Right atrium auricular region (tissue), 2 donors: ENCODE measurements at places on chromosomes 7 and 10. TPM values are rescaled to one million over a fixed set of nuclear protein-coding genes. Genes with fewer than 3 reads are reported as not detected.

DNA sequence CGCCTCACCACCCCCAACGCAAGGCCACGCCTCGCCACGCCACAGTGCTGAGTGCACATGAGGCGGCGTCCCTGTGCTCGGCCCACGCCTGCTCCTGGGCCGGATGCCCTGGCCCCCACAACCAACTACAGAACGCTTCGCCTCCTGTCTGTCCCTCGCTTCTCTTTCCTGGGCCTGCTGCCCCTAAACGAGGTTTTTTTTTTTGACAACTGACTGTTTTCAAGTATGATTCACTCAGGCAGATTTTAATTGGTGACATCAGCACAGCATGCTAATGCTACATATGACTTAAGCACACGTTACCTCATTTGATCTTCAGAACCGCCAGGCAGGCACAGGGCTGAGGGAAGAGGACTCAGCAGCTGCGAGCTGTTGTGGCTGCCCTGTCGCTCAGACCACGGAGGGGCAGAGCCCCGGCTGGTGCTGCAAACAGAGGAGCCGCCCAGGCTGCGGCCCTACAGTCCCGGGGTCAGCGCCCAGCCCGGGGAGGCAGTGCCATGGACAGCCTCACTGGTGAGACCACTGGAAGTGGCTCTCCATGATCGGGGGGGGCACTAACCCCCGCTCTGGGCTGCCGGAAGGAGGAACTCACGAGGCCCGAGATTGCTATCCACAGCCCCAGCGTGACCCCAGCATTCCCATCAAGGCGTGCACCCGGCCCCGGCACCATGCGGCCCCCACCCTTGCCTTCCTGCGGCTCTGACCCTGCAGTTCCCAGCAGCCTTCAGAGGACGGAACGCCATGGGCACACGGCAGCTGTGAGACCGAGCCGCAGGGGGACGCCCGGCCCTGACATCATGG is 212.8 kb downstream of the MAD1L1 start:
- H3K27me3 ChIP-seq = no peaks in the 10 kb centered on the region
- H3K36me3 ChIP-seq = no peaks in the 10 kb centered on the region
- peak overlapping the region; percentile 28 for H3K4me3 ChIP-seq

GRCh38 chr10:118459642-118460193 is 117.6 kb upstream of the FAM204A start:
- DNase-seq = peak; percentile 75
- no peaks in the 10 kb centered on the region for H3K36me3 ChIP-seq
- no peaks in the 10 kb centered on the region for H3K4me1 ChIP-seq
- no peak overlapping the region for H3K4me3 ChIP-seq

GRCh38 chr10:75418293-75418692 is 13.1 kb upstream of the LRMDA start:
- H3K4me3 ChIP-seq = no peak overlapping the region
- no peak overlapping the region for H3K27ac ChIP-seq
- no peak for DNase-seq
- H3K4me1 ChIP-seq = no peaks in the 10 kb centered on the region
- no peaks in the 10 kb centered on the region for H3K27me3 ChIP-seq

- H3K4me3 ChIP-seq = no peak overlapping the region
- H3K27ac ChIP-seq = no peak overlapping the region
- DNase-seq = no peak
Observed at GRCh38 chr10:2584385-2584784, 483.0 kb upstream of the PFKP start.

DNA sequence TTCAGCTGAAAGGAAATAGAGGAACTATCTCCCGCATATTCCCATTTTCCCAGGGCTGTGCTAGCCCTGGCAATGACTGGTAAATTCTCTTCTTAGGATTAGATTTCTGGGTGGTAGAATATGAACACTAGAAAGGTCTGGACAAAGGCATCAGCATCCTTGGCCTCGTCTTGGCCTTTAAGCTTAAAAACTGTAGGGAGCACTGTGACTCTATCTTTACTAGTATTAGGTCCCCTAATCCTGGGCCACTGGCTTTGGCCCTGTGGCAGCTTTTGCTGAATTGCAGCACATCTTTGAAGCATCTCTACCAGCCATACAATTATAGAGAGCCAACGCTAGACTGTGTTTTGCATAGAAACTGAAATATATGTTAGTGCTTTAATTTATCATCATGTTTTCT is 41.5 kb upstream of the EBLN1 start:
- H3K27ac ChIP-seq = no peak overlapping the region
- H3K36me3 ChIP-seq = no peaks in the 10 kb centered on the region
- H3K4me1 ChIP-seq = no peaks in the 10 kb centered on the region
- H3K4me3 ChIP-seq = no peak overlapping the region

DNA sequence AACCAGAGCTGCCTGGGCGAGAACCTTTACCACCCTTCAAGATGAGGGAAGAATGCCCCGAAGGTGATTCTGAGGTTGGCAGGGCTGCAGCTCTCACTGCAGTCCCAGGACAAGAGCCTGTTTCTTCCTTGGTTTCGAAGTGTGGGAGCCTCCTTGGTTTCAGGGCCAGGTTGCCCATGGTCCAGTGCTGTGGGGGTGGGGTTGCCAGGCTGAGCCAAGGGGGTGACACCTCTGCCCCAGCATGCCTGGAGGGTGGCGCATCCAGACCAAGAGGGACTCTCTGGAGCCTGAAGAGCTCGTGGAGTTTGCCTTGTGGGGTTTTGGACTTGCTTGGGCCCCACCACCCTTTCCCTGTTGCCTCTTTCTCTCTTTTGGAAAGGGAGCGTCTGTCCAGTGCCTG is 41.3 kb downstream of the WDR37 start:
- peaks cover 45% of the 10 kb centered on the region for H3K36me3 ChIP-seq
- no peak for DNase-seq
- H3K4me3 ChIP-seq = no peak overlapping the region
- no peaks in the 10 kb centered on the region for H3K27me3 ChIP-seq

DNA sequence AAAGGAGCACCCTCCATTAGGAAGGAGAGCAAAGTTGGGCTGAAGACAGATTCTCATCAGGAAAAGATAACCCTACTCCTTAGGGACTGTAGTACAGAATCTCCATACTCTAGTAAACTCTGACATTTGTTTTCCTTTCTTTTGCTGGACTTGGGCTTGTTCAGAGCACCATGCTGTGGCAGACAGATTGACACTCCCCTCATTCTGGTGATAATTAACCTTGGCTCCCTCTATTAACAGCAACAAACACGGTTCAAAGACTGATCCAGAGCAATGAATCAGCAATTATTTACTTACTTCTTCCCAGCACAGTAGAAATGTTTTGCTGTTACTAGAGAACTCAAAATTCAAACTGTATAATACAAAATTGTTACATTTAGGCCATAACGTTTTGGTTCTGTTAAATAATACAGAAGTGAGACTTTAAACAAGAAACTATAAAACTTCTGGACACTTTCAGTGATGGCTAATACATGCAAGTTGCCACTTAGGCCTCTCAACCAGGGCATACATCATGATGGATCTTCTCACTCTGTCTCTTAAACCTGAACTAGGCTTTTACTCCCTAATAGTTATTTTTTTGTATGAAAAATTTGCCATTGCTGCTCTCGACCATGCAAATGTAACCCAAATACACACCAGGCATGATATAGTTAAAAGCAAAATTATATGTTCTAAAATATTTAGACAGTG is 639.0 kb downstream of the IPMK start:
- no peak overlapping the region for H3K27ac ChIP-seq
- H3K27me3 ChIP-seq = no peaks in the 10 kb centered on the region
- no peaks in the 10 kb centered on the region for H3K4me1 ChIP-seq
- H3K4me3 ChIP-seq = no peak overlapping the region
- DNase-seq = no peak
- H3K36me3 ChIP-seq = no peaks in the 10 kb centered on the region

GRCh38 chr10:35794703-35795102 is 152.6 kb upstream of the FZD8 start:
- H3K4me3 ChIP-seq = no peak overlapping the region
- H3K4me1 ChIP-seq = no peaks in the 10 kb centered on the region

The HABP2 gene
- not detected for total RNA-seq

The ANKRD61 gene
- not detected for total RNA-seq

DNA sequence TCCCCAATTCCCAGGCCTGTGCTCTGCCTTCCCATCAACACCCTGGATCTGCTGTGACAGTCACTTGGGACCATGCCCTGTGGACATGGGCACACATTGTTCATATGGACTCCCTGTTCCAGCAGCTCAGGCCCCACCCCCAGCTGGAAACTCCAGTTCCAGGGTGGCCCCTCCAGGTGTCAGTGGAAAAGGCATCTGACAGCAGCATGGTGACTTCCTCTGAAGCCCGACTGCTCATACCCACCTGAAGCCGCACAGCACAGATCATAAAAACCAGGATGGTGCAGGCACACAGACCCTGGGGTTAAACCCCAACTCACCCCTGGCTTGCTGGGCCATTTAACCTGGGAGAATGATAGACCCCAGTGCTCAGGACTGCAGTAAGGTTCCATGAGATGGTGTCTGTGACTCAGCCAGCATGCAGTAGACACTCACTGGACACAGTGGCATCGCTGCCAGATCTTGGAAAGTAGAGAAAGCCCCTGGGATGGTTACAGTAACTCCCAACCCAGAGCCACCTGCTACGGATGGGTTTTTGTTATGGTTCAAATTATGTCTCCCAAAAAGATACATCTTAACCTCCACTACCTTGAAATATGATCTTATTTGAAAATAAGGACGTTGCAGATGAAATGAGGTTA is 72.6 kb upstream of the NANOS1 start:
- no peak overlapping the region for H3K27ac ChIP-seq
- no peaks in the 10 kb centered on the region for H3K27me3 ChIP-seq
- H3K4me3 ChIP-seq = no peak overlapping the region
- DNase-seq = peak; percentile 57
- no peaks in the 10 kb centered on the region for H3K36me3 ChIP-seq

DNA sequence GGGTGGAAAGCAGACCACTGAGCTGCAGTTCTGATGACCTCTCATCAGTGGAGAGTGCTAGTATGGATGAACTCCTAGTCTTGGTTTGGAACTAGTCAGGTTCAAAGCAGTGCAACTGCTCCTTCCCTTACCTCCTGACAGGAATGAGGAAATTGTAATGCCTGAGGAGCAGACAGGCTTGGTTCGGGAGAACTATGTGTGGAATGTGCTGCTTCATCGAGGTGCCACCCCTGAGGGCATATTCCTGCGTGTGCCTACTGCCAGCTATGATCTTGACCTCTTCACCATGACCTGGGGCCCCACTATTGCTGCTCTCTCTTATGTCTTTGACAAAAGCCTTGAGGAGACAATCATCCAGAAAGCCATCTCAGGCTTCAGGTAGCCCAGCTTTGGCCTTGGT is 27.4 kb upstream of the NFKB2 start:
- no peak overlapping the region for H3K4me3 ChIP-seq
- H3K4me1 ChIP-seq = no peaks in the 10 kb centered on the region
- no peak overlapping the region for H3K27ac ChIP-seq
- H3K27me3 ChIP-seq = no peaks in the 10 kb centered on the region

DNA sequence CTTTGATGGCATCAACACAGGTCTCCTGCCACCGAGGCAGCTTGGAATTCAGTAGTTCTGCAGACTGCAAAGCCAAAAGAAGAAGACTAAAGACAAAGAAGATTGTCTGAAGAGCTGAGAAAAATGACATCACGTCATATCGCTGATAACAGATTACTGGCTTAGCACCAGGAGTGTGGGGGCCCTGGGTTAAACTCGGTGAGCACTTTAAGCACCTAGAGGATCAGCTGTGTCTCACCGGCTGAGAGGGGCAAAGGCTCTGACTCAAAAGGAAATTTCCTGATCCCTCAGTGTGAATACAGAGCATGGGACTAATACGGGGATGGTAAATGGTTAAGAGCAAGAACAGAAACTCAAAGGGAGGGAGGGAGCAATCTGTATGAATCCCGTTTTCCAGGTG is 30.7 kb downstream of the BRI3 start:
- H3K4me3 ChIP-seq = no peak overlapping the region
- no peaks in the 10 kb centered on the region for H3K4me1 ChIP-seq

The CDHR3 gene
- total RNA-seq = not detected

The ACADSB gene
- total RNA-seq = 17.7 TPM

DNA sequence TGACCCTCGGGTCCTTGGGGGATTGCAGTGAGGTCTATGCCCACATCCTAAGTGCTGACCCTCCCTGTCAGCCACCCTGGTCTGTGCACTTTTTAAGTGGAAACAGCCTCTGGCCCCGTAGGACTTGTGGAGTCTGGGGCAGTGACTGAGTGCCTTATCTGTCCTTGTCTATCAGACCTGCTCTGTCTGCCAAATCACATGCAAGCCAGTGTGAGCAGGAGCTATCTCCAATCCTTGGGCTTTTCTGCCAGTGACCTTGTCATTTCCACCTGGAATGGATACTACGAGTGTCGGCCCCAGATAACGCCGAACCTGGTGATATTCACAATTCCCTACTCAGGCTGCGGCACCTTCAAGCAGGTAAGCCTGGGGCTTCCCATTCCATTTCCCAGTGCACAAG is 62.7 kb downstream of the C10orf120 start:
- no peaks in the 10 kb centered on the region for H3K27me3 ChIP-seq
- H3K27ac ChIP-seq = no peak overlapping the region
- no peak overlapping the region for H3K4me3 ChIP-seq

- DNase-seq = no peak
- H3K4me3 ChIP-seq = no peak overlapping the region
- no peaks in the 10 kb centered on the region for H3K4me1 ChIP-seq
- no peaks in the 10 kb centered on the region for H3K36me3 ChIP-seq
- H3K27me3 ChIP-seq = no peaks in the 10 kb centered on the region
Observed at GRCh38 chr7:94111009-94111408, 106.9 kb upstream of the BET1 start.

DNA sequence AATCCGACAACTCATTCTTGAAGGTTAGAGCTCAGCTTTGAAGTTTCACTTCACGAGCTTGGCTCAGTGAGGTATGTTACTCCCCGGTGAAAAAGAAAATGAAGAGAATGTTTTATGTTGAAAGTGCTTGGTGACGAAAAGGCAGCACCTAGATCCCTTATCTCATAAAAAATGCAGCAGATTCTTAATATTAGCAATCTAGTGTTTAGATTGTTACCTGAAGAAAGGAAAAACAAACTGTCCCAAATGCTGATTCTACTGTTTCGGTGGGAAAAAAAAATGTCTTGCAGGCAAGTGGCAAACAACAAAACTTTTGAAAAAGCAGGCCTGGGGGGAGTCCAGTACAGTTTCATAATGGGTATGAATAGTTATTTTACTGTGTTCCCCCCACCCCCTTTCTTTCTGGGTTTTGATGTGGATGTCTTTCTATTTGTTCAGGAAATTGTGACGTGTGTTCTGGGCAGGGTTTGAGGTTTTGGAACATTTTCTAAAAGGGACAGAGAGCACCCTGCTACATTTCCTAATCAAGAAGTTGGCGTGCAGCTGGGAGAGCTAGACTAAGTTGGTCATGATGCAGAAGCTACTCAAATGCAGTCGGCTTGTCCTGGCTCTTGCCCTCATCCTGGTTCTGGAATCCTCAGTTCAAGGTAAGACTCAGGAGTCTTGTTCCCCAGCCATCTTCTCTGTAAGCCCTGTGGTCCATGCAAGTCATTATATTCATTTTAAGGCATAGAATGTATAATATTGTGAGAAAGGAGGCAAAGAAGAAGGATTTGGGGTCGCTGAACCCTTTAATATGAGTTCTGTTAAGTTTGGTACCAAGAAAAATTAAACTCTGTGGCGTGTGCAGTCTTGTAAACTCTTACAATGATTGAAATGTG is at the start of gene SRGN:
Gene SRGN (plus strand): TSS at position 514 of the 881 bp plus-strand sequence. CDS start 55 bp downstream, at position 569.
- H3K27me3 ChIP-seq = no peaks in the 10 kb centered on the region
- no peaks in the 10 kb centered on the region for H3K36me3 ChIP-seq
- H3K27ac ChIP-seq = peak within 1 kb of the TSS; percentile 89
- H3K4me3 ChIP-seq = peak within 1 kb of the TSS; percentile 36
- DNase-seq = peak; percentile 95
